NCI-H1436 treated with DMSO at 0.1 percent for 48 hours (cell line): ENCODE measurements at places on chromosomes 11 and 22.

- DNase-seq, result no peak
Measured at GRCh38 chr22:30208631-30209603, 37.6 kb downstream of the LIF start.

DNA sequence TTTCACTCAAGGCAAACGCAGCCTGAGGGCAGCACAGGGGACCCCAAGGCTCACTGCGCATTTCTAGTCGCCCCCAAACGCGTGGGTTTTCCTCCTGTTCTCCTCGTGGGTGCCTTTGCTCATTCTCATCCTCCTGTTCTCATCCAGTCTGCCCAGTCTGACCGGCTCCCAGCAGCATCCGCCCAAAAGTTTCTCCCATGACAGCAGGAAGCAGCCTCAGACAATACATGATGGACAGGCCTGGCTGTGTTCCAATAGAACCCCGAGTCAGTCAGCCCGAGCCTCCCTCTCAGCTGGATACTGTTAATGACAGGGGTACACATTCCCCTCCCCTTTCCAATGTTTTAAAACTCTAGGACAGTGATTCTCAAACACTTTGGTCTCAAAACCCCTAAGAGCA lies 22.5 kb upstream of the KRTAP5-7 start:
- no peak for DNase-seq

GRCh38 chr22:39414377-39414776 lies 14.8 kb downstream of the TAB1 start:
- no peak for DNase-seq

- DNase-seq, result no peak
Measured at GRCh38 chr11:134579724-134580609, 167.9 kb upstream of the B3GAT1 start.

- DNase-seq, result no peak
Measured at GRCh38 chr22:41540006-41540315, 4.3 kb downstream of the POLR3H start.

DNA sequence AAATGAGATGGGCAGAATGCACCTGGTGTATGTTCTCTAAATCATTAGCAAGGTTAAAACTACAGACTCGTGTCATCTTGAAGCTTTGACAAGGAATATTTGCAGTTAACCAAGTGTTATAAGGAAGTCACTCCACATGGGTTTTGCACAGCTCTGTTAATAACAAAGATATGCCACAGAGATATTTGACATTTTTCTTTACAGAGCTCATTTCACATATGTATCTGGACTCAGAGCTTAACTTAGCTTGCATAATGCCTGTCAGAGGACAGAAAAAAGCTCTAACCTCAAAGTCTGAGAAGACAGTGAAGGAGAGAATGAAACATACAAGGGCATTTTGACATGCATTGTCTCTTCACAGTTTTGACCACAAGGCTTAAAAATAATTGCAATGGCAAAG lies 105.5 kb downstream of the C11orf87 start:
- no peak for DNase-seq

DNA sequence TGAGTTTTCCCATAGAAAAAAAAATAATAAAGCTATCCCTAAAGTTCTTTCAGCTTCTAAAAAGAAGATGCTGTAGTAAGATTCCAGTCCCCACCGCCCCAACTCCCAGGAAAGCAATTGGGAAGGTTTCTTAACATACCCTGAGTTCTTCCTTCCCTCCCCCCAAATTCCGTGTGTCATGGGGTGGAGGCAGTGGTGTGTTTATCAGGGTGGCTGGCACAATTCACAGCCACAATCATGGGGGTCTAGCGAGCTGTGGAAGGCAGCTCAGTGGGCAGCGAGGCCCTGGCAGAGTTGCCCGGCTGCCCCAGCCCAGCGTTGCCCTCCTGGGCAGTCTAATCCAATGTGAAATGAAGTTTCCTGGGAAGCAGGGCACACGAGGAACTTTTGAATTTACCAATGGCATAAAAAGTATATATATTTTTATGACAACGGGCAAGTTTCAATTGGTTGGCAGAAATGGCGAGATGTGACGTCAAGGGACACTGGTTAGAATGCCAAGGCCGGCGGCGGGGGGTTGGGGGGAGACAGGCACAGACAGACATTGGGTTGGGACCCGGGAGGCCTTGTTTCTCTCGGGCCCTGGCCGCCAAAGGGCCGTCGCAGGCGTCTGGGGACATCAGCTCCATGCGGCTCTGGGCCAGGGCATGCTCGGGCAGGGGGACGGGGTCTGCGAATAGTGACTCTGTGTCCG lies 80.7 kb upstream of the PPARA start:
- DNase-seq, result peak; percentile 86

- DNase-seq, result no peak
Measured at GRCh38 chr22:43152357-43153071, 1.2 kb downstream of the TSPO start.

- no peak for DNase-seq
Measured at GRCh38 chr11:122863704-122864326, 18.7 kb upstream of the JHY start.

- DNase-seq, result no peak
Measured at GRCh38 chr22:36757668-36758211, 18.2 kb downstream of the IFT27 start.

DNA sequence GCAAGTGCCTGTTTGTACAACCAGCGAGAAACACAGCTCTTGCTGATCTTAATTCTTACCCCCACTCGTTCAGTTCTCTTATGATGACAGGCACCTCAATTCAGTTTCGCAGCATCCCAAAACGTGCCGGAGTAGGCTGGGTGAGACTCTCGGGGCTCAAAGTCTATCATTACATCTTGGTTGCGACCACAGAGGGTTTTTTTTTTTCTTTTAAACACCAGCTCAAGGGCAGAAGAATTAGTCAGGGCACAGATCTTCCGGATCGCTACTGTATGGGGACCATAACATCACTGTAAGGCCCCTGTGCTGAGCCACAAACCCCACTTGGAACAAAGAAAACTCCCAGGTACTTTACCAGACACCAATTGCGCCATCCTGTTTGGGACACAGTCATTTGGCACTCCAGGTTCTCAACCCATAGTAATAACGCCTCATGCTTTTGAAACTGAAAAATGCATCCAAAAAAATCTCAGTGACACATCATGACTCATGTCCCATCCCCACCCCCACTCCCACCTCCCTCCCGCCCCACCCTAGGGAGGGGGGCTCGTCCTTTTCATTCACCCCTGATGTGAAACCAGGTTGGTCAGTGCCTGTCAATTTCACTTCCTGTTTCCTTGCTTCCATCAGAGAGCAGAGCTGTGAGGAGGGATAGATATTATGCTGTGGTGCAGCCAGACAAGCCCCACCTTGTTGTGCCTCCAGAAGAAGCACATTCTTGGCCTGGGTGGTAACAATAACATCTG lies 41.0 kb upstream of the CD5 start:
- no peak for DNase-seq

- DNase-seq, result no peak
Measured at GRCh38 chr22:42811459-42811858, 45.6 kb downstream of the ARFGAP3 start.
